Hypothalamus (tissue), 51 donors: ENCODE measurements at places on chromosomes 4 and X.

GRCh38 chrX:482702-483203 lies 96.0 kb upstream of the PPP2R3B start:
- DNase-seq = no peak

GRCh38 chr4:152689615-152690501 lies 10.1 kb upstream of the TMEM154 start:
- DNase-seq = no peak

DNA sequence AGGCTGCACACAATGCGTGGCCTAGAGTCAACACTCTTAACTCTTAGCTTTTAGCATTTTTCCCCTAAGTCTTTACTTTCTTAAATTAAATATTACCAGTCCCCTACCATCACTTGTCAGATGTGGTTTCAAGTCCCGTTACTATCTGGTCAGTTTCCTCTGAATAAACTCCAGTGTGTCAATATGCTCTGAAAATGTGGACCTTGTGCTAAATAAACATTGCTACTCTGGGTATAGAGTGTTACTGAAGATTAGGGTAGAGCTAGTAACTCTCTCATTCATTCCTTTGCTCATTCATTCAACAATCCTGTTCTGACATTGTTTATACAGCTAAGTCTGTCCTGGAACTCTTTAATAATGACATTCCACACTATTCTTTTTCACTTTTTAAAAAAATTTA lies 251.0 kb downstream of the MAPK10 start:
- no peak for DNase-seq

- DNase-seq = no peak
These were observed 63.6 kb upstream of the C1QTNF7 start for GRCh38 chr4:15364183-15364582.

- DNase-seq = no peak
These were observed 42.4 kb downstream of the KLHL13 start for GRCh38 chrX:118074196-118074595.
